ENCODE measurements at places on chromosomes 2 and 18.

GRCh38 chr2:165469417-165469816 is at the start of gene CSRNP3:
Gene CSRNP3 (plus strand): TSS chr2:165469698. CDS start chr2:165595066, 125,368 bp downstream.
- DNase-seq, result peak; percentile 86

DNA sequence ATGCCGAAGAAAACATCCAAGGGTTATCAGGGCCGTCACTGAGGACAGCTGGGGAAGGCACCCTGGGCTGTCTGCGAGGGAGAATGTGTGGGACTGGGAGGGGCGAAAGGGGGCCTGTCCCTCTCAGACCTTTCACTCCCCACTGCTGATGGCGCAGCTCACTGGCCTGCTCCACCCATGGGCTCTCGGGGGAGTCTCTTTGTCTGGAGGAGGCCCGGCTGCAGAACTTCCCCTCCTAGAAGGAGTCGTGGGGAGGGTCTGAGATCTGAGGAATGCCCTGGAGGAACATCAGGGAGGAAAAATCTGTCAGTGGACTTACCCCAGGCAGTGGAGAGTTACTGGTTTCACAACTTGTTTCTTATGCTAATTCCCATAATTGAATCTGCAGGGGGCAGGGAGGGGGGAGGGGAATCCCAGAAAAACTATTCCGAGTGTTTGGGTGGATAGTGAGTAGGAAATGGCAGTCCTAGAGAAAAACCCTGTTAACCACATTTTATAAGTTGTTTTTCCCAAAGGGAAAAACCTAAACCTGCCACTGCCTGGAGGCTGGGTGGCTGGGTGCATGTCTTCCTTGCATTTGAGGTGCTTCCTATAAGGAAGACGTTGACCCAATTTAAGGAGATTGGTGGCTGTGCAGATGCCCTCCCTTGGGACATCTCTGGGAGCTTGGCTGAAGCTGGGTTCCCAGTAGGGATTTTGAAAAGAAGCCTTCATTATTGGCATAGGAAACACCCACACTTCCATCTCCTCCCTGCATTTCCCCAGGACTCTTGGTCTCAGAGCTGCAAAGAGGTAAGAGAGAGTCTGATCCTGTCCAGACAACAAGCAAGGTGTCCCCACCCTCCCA is 11.7 kb upstream of the SEMA4C start:
- no peak for DNase-seq

DNA sequence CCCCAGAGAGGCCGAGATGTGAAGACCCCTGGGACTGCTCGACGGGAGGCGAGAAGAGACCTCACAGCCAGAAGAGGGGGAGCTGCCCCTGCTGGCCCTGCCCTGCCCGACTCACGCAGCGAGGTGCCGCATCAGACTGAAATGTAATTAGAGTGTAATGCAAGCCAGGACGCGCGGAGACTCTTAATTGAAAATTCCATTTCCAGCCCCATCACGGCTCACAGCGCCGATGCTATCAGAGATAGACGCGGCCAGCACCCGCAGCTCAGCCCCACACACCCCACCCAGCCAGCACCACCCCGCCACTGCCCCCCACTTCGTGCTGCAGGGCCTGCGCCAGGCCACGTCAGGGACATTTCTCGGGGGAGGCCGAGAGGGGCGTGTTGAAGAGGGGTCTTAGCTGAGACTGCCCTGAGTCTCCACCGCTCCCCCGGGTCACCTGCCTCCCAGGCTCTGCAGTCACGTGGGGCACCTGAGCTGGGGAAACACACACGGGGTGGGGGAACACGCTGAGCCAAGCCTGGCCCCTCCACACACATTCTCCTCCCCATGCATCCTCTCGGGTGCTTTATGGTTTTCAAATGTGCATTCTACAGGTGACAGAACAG is 78.1 kb downstream of the TEX51 start:
- DNase-seq, result no peak

GRCh38 chr2:11998626-11999378 is 252.4 kb downstream of the LPIN1 start:
- no peak for DNase-seq

DNA sequence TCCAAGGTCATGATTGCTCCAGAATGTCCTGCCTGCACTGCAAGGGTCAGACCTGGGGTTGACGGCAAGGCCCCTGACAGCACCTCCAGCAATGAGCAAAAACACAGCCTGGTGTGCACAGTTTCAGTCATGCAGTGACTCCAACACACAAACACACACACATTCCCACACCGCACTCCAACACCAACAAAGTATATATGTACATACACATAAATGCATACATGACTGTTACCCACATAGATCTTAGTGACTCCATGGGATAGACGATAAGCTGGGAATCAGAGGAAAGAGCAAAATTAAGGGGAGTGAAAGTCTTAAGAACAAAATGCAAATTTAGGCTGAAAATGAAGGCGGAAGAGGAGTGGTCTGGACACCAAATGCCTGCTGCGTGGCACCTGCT is 112.7 kb upstream of the TEKT4 start:
- no peak for DNase-seq

DNA sequence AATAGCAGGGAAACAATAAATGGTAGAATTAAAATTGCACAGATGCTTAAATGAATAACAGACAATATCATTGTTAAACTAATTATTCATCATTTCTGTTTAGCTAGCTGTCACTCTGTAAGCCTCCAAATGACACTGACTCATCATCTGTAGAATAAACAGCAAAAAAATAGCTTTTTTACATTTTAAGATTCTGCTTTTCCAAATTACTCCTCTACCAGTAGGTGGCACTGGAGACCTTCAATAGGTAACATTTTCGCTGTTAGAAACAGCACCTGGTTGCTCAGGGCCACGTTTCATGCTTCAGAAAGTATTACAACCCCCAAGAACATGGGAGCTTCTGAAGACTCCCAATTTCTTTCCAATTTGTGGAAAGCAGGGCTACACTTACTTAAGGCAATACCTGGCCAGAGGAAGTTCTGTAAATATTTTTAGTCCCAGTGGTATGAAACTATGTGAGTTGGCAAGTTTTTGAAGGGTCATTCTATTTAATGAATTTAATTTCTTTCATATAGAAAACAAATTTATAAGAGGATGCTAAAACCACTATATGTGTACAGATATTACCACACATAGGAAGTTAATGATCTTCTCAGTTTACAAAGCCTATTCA is 45.4 kb downstream of the TTN start:
- DNase-seq, result peak; percentile 27

DNA sequence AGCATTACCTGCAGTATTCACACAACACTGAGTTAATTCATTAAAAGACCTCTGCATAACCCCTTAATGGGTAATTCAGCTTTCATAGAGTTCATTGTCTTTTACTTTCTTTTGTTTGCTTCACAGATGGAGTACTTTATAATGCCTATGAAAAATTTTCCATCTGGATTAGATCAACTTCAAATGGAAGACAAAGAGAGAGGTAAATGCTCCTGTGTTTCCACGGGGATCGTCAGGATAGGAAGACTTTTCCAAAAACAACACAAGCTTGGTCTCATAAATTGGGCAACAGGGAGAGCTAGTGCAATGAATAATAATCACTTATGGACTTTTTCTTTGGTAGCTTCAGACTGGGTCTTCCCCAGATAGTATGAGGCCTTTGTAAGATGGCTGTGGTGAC is 100.7 kb downstream of the ICOS start:
- DNase-seq, result no peak

- DNase-seq, result no peak
These were observed 147.7 kb downstream of the KLHL29 start for GRCh38 chr2:23532391-23533337.

- DNase-seq, result no peak
These were observed 1122.8 kb upstream of the CELF4 start for GRCh38 chr18:38688416-38688815.

DNA sequence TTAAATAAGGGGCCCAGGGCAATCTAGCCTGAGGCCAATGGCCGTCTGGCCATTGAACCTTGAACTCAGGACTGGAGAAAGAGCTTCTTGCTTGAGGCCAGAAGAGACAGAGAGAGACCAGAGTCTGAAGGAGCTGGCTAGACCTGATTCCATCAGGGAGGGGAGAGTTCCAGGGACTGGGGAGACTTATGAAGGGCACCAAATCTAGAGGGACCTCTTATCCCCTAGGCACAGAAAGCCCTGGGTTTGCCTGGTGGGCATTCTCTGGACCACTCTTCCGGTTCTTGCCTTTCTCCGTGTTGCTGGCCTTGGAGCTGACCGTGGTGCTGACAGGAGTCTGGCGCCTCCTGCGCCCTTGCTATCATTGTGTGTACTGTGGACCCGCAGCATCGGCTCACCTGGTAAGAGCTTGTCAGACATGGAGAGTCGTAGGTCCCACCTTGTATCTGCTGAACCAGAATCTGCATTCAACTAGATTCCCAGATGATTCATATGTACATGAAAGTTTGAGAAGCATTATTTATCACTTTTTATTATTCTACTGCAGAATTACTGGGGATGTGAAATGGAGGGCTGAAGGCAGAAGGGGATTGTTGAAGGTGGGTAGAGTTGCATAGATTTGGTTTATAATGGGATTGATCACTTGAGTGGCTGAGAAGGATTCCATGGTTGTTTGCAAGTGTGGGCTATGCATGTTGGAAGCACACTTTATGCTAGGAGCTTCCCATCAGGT is 4.3 kb upstream of the TRPM8 start:
- DNase-seq, result no peak

DNA sequence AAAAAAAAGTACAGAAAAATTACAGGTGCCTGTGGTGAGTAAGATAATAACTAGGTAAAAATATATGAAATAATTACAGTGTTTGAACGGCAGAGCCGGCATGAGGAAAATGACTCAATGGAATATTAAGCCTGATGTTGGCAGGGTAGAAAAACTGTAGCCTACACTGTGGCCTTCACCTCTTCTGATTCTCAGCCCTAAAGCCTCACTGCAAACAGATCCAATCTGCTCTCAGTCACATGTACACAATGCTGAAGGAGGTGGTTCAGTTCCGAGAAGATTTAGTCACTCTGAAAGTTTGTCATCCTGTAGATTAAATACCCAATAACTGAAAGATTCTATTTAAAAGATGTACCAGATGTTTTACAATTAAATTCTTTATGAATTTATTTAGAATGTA is 66.9 kb upstream of the MAP3K20 start:
- DNase-seq, result no peak

GRCh38 chr2:46377666-46378560 is 80.7 kb downstream of the EPAS1 start:
- no peak for DNase-seq

GRCh38 chr2:226556050-226556449 is 243.6 kb downstream of the IRS1 start:
- no peak for DNase-seq

DNA sequence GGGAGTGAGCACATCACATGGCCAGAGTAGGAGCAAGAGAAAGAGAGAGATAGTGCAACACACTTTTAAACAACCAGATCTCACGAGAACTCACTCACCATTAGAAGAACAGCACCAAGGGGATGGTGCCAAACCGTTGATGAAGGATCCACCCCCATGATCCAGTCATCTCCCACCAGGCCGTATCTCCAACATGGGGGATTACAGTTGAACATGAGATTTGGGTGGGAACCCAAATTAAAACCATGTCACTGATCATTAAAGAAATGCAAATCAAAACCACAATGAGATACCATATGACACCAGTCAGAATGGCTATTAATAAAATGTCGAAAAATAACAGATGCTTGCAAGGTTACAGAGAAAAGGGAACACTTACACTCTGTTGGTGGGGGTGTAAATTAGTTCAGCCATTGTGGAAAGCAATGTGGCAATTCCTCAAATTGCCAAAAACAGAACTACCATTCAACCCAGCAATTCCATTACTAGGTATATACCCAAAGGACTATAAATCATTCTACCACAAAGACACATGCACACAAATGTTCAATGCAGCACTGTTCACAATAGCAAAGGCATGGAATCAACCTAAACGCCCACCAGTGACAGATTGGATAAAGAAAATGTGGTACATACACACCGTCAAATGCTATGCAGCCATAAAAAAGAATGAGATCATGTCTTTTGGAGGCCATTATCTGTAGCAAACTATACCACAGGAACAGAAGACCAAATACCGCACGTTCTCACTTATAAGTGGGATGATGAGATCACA is 137.1 kb downstream of the COL6A3 start:
- no peak for DNase-seq

- DNase-seq, result no peak
These were observed 90.3 kb upstream of the PHLPP1 start for GRCh38 chr18:62625019-62625418.

DNA sequence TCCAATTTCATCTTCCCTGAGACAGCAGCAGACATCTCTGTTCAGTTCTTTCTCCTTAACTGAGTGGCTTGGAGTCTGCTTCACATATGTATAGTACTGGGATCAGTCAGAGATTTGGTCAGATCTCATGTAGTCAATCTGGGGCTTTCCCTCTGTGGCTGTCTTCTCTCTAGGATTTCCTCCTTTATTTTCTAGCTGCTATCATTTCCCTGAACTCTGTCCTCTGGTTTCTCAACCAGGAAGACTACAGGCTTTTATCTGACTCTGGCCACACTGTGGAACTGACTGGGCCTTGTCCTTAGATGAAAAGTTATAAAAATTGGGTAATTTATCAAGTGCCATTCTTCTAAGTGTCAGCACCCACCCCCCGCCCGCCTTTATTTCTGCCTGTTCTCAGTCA is 121.0 kb downstream of the RAPGEF4 start:
- no peak for DNase-seq

DNA sequence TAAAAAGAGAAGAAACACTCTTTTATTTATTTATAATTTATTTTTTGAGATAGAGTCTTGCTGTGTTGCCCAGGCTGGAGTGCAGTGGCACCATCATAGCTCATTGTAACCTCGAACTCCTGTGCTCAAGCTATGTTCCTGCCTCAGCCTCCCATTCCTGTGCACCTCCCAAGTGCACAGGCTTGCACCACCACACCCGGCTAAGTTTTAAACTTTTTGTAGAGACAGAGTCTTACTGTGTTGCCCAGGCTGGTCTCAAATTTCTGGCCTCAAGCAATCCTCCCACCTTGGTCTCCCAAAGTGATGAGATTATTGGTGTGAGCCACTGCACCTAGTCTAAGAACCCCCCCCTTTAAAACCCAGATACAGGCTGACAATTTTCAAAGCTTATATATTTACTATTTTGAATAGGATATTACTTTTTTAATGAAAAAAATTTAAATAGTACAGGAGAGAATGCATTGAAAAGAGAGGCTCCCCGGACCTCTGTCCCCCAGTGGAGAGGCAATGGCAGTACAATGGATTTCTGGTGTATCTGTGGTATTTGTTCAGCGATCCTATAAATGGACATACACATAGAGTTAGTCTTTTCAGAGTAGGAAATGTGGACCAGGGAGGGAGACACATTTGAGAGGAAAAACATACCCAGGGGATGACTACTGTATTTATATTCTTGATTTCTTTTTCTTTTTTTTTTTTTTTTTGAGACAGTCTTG is 48.1 kb upstream of the CNOT11 start:
- no peak for DNase-seq

DNA sequence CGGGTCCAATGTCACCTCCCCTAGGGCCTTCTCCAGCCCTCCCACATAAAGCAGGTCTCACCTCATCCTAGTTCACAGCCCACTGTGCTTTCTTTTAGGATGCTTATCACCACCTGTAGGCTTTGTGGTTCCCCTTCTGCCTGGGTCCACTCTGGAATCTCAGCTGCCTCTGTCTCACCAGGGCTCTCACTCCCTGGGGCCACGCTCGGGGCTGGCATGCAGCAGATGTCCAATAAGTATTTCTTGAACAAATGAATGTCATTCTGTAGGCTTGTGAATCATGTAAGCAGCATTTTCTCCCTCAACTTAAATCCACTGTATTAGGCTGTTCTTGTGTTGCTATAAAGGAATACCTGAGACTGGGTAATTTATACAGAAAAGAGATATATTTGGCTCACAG is 4.3 kb upstream of the SH3BP4 start:
- DNase-seq, result no peak

- DNase-seq, result no peak
These were observed 1.0 kb upstream of the KYNU start for GRCh38 chr2:142876423-142876822.

Data from DMS153 (cell line).